ENCODE measurements at places on chromosomes 5 and 9. TPM values are rescaled to one million over a fixed set of nuclear protein-coding genes. Genes with fewer than 3 reads are reported as not detected.
A peak's percentile ranks its signal among the peaks of the same experiment; 100 is the strongest.

The GPR151 gene
- not detected for total RNA-seq

The THBS4 gene
- total RNA-seq = 0.43 TPM

The PKD2L2 gene
- not detected for total RNA-seq

The MELK gene
- 23.3 TPM for total RNA-seq

The DMRT1 gene
- total RNA-seq = not detected

The SLC34A3 gene
- total RNA-seq = not detected

DNA sequence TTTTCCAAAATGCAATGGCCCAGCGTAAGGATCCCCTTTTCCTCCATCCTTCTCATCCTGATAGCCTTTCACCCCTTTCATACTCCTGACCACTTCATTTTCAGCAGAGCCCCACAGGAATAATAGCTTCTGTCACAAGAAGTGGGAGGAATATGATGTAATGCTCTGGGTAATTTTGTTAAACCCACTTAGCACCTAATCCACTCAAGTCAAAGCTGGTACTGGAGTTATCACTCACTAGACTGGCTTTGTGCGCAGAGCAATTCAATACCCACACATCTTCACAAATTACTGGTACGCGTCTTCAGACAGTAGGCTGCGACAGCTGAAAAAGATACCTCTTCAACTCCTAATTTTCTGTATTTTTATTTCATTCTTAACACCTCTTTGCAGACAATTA lies 2232.8 kb upstream of the WWC1 start:
- H3K4me3 ChIP-seq = no peak overlapping the region
- H3K27ac ChIP-seq = no peak overlapping the region
- no peak for DNase-seq
- H3K27me3 ChIP-seq = no peaks in the 10 kb centered on the region
- no peaks in the 10 kb centered on the region for H3K36me3 ChIP-seq

DNA sequence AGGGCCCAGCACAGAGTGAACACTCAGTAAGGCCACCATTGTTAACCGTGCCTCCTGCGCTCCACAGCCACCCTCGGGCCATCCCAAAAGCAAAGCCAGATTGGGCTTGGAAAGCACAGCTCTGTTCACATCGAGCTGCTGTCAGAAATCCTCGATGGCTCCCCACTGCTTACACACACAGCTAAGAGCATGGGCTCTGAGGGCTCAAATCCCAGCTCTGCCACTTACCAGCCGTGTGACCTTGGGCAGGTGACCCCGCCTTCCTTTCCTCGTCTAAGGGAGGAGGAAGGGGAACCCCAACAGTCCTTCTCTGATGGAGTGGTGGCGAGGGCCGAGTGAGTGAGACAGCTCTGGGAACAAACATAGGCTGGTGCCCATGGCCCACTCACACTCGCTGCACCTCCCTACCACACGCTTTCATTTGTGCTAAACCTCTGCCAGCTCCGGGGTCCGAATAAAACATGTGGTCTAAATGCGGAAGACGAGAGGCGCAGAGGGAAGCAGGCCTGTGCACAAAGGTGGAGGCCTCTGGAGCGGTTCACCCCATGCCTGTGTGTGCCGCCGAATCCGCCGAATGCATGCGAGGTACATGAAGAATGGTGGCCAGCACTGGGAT lies 139.3 kb downstream of the PAX5 start:
- H3K4me1 ChIP-seq = no peaks in the 10 kb centered on the region
- H3K36me3 ChIP-seq = no peaks in the 10 kb centered on the region
- no peak overlapping the region for H3K4me3 ChIP-seq
- H3K27ac ChIP-seq = no peak overlapping the region
- peaks cover 85% of the 10 kb centered on the region for H3K27me3 ChIP-seq

GRCh38 chr9:19155106-19155935 lies 28.0 kb upstream of the PLIN2 start:
- DNase-seq = no peak
- no peak overlapping the region for H3K4me3 ChIP-seq
- no peaks in the 10 kb centered on the region for H3K36me3 ChIP-seq
- H3K27me3 ChIP-seq = no peaks in the 10 kb centered on the region
- peaks cover 11% of the 10 kb centered on the region for H3K4me1 ChIP-seq

DNA sequence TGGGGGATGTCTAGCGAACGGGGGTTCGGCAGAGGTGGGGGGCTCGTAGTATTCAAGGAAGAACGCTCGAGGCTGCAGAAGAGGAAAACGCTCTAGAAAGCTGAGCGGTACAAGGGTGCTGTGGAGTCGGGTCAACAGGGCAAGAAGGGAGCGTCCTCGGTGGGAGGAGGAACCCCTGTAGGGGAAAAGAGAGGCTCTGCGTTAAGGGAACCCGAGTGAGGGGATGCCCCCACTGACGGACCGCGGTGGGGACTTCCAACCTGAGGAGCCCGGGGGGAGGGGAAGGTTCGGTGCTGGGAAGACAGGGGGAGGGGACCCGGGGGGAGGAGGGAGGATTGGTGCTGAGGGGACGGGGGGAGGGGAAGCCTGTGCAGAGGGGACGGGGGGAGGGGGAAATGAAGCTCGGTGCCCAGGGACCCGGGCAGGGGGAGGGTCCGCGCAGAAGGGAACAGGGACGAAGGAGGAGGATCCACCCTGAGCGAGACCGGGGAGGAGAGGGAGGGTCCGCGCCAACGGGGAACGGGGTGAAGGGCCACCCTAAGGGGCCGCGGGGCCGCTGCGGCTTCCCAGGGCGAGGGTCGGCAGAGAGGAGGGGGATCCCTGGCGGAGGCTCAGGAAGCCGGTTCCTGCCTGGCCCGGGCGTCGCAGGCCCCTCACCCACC lies 621 bp downstream of the NR6A1 start:
- no peak overlapping the region for H3K27ac ChIP-seq
- no peak for DNase-seq
- H3K27me3 ChIP-seq = peaks cover 50% of the 10 kb centered on the region
- H3K4me1 ChIP-seq = no peaks in the 10 kb centered on the region
- H3K4me3 ChIP-seq = peak overlapping the region; percentile 79
- H3K36me3 ChIP-seq = no peaks in the 10 kb centered on the region

DNA sequence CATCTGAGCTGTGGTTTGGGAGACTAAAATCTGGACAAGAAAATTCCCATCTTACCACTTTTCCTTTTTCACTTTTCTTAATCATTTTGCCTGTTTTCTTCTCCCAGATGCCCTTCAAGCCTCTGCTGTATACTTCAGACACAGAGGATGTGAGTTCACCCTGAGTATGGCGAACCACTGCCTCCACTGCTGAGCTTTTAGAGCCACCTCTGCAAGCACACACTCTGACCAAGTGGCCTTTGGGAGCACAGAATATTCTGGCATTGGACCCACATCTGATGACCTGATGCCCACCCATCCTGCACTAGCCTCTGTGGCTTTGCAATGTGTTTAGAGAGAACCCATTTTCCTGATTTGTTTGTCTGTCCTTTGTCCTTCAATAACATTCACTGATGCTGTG lies 32.5 kb downstream of the TERT start:
- peak; percentile 26 for DNase-seq
- H3K4me3 ChIP-seq = no peak overlapping the region
- H3K27me3 ChIP-seq = no peaks in the 10 kb centered on the region
- H3K4me1 ChIP-seq = no peaks in the 10 kb centered on the region
- no peak overlapping the region for H3K27ac ChIP-seq

DNA sequence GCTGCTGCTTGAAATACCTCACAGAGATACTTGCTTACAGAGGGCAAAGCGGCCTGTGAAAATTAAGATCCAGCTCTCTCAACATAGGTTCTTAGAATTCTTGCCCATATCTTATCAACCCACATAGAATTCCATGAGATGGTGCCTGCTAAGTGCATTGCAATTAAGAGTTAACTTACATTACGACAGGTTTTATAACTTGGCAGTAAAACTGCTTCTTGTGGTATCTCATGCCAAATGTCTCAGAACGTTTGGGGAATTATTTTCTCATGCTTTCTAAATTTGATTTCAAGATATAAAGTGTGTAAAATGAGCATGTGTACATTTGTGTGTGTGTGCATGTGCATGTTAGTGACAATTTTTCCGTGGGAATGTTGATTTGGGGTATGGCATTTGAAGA lies 261.2 kb downstream of the SAXO1 start:
- H3K36me3 ChIP-seq = peaks cover 68% of the 10 kb centered on the region
- no peak overlapping the region for H3K4me3 ChIP-seq
- H3K27ac ChIP-seq = no peak overlapping the region

DNA sequence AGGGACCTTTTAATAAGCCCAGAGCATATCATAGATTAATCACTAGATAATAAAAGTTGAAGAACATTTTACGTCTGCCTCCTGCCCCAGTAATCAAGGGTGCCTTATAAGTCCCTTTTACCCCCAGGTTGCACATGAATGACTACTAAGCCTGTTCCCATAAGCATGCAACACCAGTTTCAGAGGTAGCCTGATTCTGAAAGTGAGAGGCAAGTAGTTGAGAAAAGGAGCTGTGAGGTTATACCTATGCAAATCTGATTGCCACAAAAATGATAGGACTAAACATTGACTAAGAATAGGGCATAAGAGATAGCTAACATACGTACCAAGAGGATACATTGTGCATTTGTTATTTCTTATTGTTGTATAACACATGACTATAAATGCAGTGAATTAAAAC lies 681.9 kb downstream of the ISL1 start:
- H3K27ac ChIP-seq = no peak overlapping the region
- no peaks in the 10 kb centered on the region for H3K27me3 ChIP-seq
- DNase-seq = no peak

DNA sequence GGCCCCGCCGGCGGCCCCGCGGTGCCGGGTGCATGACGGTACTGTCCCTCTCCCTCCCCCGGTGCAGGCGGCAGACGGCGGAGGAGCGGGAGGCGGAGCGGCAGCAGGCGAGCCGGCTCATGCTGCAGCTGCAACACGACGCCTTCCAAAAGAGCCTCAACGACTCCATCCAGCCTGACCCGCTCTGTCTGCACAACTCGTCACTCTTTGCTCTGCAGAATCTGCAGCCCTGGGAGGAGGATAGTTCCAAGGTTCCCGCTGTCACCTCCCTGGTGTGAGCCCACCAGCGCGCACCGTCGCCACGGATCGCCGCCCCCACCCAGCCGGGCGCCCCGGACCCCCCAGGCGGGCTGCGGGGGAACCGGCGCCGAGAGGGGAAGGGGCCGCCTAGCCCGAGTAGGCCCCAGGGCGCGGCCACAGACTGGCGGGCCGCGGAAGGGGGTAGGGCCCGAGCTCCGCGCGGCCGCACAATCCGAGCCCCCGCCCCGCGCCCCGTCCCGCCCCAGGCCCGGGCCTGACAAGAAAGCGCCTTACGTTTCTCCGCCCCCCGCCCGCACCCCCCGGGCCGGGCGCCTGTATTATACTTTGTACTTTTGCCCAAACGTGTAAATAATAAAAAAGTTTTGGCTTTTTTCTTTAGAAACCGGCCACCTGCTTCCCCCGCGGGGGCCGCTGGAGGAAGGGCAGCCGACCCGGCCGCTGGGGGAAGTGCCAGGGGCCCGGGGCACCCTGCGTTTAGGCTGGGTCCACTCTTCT lies 2.5 kb downstream of the TLX3 start:
- H3K4me1 ChIP-seq = peaks cover 3% of the 10 kb centered on the region
- no peak overlapping the region for H3K27ac ChIP-seq
- H3K4me3 ChIP-seq = no peak overlapping the region

DNA sequence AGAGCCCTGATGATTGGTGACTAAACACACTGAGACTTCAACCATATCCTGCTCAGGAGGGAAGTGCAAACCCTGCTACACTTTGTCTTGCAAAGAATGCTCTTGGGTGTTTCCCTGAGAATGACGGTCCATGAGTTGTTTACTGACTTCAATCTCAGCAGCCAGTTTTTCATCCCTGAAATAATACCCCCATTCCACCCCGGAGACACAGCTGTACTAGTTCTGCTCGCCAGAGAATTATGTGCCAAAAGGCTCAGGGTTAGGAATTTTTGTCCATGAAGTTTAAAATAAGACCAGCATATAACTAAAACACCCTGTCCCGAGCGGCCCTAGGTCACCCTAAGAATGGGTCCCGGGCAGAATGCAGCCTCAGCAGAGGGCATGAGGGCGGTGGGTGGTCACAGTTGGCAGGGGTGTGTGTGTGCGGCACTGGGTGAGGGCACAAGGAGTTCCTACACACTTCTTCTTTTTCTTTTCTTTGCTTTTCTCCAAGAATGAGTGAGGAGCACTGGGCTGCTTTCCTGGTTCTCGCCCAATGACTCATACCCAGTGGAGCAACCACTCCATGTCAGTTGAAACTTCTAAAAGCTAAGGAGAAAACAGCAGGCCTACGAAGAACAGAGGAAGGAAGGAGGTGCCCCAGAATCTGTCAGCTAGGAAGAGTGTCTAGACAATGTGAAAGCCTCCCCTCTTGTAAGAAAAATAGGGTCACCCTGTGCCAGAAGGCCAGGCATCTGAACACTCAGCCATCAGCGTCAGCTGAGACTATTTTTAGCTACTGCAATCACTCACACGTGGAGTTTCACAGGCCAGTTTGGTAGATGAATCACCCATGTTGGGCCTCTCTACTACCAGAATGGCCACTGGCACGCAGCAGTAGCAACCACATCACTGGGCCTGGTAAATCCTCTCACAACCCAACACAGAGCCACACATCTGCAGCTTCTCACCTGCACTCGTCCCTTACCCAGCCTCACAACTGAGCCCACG lies 105.9 kb downstream of the DPYSL3 start:
- no peaks in the 10 kb centered on the region for H3K36me3 ChIP-seq
- H3K27ac ChIP-seq = peak overlapping the region; percentile 100
- H3K4me1 ChIP-seq = peaks cover 42% of the 10 kb centered on the region

- no peaks in the 10 kb centered on the region for H3K4me1 ChIP-seq
- H3K27ac ChIP-seq = no peak overlapping the region
- H3K27me3 ChIP-seq = no peaks in the 10 kb centered on the region
- no peaks in the 10 kb centered on the region for H3K36me3 ChIP-seq
- no peak for DNase-seq
- no peak overlapping the region for H3K4me3 ChIP-seq
Observed at GRCh38 chr9:7707934-7708333, 91.6 kb downstream of the DMAC1 start.

DNA sequence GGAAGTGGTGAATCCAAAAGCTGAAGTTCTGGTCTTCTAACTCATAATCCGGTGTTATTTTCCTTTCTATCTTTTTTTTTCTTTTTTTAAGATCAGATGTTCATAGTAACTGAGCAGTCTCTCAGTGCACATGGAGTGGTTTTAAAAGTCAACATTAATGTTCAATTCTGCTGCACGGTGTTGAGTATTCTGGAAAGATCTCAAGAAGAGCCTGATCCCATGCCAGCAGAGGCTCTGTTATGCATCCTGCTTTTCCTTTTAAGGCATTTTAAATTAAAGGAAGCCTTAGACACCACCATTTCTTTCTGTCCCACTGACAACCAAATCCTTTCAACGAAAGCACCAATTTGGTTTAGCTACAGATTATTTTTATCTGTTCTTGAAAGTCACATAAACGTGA lies 33.4 kb downstream of the SEMA5A start:
- H3K27ac ChIP-seq = no peak overlapping the region
- DNase-seq = peak; percentile 11
- H3K4me3 ChIP-seq = no peak overlapping the region
- H3K27me3 ChIP-seq = no peaks in the 10 kb centered on the region
- H3K36me3 ChIP-seq = no peaks in the 10 kb centered on the region

DNA sequence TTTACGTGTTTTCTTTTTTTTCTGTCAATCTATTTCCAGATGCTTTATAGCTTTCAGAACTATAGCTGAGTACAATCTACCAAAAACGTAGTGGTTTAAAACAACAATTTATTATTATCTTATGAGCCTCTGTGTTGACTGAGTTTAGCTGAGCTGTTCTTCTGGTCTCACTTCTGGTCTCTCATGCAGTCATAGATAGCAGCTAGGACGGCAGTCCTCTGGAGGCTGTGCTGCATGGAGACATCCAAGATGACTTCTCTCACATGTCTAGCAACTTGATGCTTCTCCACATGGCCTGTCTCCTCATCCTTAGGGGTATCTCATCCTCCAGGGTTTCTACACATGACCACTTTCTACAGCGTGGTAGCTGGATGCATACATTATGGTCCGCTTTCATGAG lies 22.0 kb upstream of the RAD23B start:
- DNase-seq = no peak
- no peaks in the 10 kb centered on the region for H3K36me3 ChIP-seq
- no peak overlapping the region for H3K4me3 ChIP-seq
- peaks cover 10% of the 10 kb centered on the region for H3K4me1 ChIP-seq
- H3K27ac ChIP-seq = no peak overlapping the region

All from GM23248 (cell line).